ENCODE measurements at places on chromosomes 5 and 9. TPM values are rescaled to one million over a fixed set of nuclear protein-coding genes. Genes with fewer than 3 reads are reported as not detected.

Gene DMRT3
- 1.4 TPM for total RNA-seq

Gene SV2C
- not detected for total RNA-seq

Gene C9orf50
- total RNA-seq: not detected

Gene HRH2
- total RNA-seq: 0.29 TPM

Gene CER1
- not detected for total RNA-seq

Gene NSG2
- not detected for total RNA-seq

Gene MAPK9
- 22.0 TPM for total RNA-seq

Data from epithelial cell of proximal tubule (primary cell).